ENCODE measurements at places on chromosomes 7 and 10.

GRCh38 chr10:121043124-121043849 is 192.1 kb downstream of the WDR11 start:
- DNase-seq = no peak

- no peak for DNase-seq
Observed at GRCh38 chr10:3006607-3007006, 60.7 kb upstream of the PFKP start.

DNA sequence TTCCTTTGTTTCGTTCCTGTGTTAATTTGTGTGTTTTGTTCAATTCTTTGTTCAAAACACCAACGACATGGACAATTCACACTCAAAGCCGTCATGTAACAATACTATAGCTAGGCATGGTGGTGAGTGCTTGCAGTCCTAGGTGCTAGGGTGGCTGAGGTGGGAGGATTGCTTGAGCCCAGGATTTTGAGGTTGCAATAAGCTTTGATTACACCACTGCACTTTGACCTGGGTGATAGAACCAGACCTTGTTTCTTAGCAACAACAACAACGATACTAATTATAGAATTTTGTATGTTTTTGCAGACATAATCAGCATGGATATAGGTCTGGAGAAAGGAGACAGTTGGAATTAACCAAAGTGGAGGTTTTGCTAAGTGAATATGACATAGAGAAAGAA is 936.2 kb downstream of the PCDH15 start:
- no peak for DNase-seq

DNA sequence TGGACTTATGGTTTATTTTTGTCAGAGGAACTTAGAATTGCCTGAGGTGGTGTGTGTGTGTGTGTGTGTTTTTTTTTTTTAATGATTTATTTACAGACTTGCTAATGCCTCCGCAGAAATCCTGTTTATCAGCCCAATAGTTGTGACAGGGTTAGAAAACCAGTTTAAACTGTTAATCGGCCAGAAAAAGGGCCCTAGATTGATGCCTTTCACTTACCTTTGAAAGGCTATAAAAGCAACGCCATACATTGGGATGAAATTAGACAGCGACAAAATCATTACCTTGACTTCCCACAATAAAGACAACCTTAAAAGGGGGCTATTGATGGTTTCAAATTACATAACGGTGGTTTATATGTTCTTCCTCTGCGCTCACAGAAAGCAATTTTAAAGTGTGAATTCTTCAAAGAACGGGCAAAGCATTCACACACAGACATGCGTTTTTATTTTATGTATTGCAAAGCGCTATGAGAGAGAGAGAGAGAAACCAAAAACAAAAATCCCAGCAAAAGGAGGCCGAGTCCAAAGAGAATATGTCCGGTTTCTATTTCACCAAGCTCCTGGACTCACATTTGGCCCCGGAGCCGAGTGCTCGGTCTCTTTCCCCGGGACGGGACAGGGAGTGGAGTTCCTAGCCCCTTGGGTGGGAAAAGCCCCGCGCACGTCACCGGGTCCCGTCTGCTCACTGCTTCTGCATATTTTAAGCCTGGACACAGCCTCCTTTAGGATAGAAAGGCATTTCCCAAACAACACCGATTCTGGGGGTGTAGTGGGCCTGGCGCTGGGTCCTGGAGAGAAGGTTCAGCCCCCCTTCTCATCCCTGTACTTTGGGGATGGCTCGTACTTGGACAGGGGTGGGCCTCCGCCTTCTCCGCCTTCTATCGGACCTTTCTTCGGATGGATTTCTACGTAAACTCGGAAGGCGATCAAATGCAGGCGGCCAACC is 26.8 kb upstream of the VAX1 start:
- peak; percentile 51 for DNase-seq

- no peak for DNase-seq
Observed at GRCh38 chr7:13333371-13333770, 645.9 kb downstream of the ARL4A start.

DNA sequence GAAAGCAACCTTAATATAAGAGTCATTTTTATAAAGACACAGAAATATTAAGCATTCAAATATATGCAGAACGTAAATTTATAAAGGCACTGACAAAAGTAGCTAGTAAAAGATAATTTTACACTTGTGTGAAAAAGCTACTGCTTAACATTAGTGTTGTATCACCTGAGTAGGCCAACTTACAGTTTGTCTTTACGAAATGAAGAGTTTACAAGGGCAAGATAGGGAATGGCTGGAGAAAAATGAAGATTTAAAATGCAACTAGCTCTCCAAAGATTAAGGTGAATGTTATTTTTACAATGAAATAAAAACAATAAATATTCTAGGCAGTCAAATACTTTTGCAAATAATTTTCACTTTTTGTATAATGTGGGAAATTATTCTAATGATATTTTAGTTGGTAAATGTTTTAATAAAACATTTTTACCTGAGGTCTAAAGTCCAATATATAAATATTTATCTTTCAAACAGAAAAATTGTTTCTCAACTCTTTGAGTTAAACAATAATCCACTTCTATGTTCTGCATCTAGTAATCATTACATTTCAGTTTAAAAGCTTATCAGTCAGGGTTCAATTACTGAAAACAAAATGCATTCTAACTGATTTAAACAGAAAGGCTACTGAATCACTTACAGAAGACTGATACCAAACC is 382.6 kb downstream of the IPMK start:
- no peak for DNase-seq

DNA sequence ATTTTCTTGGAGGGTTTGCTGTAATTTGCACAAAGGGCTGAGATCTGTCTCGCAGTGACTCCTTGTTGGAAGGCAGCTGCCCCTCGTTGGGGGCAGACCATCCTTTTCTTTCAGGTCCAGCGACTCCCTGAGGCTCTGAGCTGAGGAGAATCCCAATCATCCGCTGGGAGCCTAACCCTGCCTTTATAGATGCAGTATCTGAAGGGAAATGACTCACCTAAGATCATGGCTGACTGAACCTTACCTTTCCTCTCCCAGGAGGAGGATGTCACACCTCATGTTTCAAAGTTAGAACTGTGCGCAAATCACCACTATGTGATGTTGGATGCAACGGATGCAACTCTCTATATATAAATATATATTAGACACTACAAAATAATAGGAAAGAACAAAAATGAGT is 36.4 kb upstream of the MXI1 start:
- peak; percentile 31 for DNase-seq

Measured in H7 (cell line).